ENCODE measurements at places on chromosomes 13 and 19.

GRCh38 chr19:5873617-5874199 lies 3.4 kb upstream of the FUT5 start:
- no peak for DNase-seq

GRCh38 chr19:17681505-17682125 lies 6.5 kb downstream of the UNC13A start:
- no peak for DNase-seq

DNA sequence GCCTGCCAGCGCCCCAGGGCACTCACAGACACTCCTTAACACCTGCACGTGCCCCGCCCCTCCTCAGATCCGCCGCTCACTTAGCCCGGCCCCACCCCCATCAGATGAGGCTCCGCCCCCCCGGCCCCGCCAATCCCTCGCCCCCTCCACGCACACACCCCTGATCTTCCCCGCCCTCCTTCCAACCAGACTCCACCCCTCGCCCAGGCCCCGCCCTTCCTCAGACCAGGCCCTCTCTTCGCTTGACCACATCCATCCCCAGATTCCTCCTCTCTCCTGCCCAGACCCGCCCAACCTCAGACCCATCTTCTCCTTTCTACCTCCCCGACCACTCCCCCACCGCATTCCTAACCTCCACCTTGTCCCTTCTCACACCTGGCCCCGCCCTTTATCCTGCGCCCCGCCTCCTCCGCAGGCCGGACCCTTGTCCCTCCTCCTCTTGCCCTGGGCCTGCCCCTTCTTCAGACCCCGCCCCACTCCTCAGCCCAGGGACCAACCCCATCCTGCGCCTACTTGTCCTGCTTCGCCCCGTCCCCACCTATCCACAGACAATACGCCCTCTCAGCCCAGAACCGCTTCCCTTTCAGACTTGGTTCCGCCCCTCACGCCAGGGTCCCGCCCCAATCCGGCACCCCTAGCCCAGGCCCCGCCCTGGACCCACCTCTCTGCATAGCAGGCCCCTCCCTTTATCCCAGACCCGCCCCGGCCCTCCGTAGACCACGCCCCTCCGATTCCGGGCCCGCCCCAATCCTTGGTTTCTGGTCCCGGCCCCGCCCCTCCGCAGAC lies 452 bp upstream of the KLHL26 start:
- DNase-seq: peak; percentile 86

- DNase-seq: no peak
These were observed 52.5 kb upstream of the SHKBP1 start for GRCh38 chr19:40524133-40524549.

- DNase-seq: no peak
These were observed 421.0 kb upstream of the MIR17HG start for GRCh38 chr13:90926459-90926858.

DNA sequence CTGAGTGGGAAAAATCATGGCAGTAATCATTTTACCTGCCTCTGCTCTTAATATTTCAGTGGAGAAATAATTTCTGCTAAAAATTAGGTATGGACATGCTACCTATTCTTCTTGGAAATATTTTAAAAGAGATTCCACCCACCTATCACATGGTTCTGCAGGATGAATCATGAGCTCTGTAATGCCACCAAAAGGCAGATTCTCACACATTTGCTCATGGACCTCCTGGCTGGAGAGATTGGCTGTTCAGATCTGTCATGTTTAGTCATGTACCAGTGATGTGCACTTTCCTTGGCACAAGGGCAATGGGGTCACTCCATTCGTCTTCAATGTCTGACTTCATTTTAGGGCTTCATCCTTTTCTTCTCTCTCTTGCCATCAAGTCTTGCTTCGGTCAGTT lies 101.8 kb upstream of the MBNL2 start:
- DNase-seq: no peak

DNA sequence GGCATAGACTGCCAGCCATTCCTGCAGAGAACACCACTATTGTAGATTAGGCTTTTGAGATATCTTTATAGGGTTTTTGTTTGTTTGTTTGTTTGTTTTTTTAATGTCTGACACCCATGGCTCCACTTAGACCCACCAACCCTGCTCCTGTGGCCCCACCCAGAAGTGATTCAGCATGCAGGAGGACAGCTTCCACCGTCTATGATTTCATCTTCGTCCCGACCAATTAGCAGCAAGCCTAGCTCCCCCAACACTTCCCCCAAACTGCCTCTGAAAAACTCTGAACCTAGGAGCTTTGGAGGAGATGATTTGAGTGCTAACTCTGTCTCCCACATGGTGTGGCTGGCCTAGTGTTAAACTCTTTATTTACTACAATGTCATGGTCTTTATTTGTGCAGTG lies 108.3 kb upstream of the RXFP2 start:
- no peak for DNase-seq

DNA sequence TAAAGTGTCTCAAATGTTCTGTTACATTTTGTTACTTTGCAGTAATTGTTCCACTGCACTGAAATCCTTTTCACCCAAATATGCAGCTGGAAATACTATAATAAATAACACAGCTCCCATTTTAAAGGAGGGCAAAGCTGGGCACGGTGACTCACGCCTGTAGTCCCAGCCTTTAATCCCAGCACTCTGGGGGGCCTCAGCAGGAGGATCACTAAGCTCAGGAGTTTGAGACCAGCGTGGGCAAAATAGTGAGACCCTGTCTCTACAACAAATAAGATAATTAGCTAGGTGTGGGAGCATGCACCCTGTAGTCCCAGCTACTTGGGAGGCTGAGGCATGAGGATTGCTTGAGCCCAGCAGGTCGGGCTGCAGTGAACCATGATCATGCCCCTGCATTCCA lies 7.5 kb upstream of the UBAC2 start:
- DNase-seq: no peak

DNA sequence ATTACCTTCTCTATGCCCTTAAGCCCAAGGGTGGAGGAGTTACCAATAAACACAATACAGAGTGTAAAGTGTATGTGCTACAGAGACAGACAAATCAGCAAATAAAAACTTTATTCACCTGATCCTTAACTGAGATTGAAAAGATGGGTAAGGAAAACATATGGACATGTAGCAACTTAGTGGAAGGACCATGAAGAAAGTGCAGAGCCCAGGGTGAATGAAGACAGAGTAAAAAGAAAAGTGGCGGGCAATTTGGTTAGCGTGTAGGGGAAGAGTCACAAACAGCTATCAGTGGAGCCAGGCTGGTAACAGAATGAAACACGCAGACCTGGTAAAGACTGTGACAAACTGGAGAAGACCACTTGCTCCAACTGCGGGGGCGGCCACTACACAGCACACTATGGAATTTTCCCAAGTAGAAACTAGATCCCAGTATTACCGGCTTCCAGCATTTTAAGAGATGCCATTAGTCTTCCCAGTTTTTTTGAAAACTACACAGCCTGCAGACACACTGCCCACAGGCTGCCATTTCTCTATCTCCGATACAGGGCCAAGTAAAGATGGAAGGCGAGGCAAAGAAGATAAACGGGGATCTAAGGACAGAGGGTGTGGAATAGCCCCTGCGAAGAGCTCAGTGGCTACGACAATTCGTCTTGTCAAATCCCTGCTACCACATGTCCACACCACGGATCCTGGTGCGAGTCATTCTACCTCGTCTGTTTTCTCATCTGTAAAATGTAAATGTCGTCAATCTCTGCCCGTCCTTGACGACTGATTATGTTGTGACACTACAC lies 1.2 kb downstream of the UQCRFS1 start:
- DNase-seq: no peak

GRCh38 chr19:13962699-13963602 lies 10.6 kb downstream of the DCAF15 start:
- DNase-seq: no peak

DNA sequence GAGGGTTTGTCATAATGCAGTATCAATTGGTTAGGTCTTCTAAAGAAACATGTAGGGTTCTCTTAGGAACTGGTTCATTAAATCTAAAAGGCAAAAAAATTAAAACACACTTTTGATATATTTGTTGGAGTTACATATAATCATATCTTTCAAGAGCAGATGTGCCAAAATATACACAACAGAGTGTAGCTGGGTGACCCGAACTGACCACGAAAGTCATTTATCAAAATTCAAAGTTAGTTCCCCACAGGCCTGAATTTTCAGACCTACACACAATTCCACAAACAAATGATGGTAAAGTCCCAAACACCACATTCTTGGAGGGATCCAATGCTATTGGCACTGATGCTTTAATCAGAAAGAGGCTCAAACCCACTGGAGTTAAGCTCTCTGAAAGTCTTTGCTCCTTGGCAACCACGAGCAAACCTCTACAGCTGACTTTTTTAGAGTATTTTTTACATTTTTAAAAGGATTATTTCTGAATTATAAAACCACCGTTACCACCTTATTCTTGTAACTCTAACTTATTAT lies 50.9 kb downstream of the IRS2 start:
- DNase-seq: no peak

DNA sequence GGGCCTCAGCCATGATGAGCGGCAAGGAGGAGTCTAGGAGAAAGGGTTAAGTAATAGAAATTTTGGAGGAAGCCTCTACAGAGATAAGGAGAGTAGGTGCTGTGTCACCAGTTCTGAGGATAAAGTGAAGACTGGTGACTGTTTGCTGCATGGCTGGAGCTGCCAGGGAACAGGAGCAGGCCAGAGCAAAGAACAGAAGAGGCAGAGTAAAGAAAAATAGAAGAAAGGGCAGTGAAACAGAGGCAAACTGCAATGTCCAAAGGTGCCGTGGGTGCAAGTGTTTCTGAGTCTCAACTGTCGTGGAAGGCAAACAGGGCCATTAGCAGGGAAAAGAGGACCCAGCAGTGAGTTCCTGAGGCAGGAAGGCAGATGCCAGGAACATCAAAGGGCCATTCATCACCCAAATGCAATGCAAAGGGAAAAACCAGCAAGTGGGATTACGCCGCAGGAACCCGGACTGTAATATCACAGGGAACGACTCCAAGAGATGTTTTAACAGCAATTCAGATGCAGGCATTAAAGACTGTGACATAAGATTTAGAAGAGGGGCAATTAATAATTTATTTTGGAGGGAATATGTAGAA lies 318.3 kb downstream of the FOXO1 start:
- no peak for DNase-seq

DNA sequence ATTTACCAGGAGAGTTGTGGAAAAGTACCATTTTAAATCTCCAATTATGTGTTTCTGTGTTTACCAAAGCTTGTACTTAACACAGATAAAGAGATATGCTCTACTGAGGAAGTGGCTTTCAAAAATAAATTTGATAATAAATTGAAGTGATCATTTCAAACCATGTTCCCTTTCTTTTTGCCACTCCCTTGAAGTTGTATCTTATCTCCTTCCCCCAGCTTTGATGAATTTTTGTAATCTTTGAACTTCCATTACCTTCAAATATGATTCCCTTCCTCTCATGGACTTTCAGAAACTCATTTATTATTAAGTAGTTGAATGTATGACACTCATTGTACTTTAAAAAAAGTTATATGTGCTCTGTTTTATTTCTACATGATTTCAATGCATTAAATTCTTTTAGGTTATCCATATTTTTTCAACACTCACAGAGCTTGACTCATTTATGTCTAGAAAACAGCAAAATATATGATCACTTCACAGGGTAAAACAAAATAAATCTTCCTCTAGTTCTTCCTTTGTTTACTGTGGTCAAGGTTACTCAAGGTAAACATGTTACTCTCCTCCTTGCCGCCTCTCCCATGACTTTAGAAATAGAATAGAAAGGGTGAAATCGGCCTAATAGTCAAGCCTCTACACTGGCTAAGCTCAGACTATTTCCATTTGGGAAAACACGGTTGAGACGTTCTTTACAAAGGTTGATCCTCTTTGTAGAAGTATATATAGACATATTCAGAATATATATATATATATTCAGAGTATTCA lies 251.2 kb upstream of the SPRY2 start:
- DNase-seq: no peak

GRCh38 chr13:84362777-84363176 lies 480.5 kb upstream of the SLITRK1 start:
- DNase-seq: no peak
